ENCODE measurements at places on chromosomes 5 and 9.

DNA sequence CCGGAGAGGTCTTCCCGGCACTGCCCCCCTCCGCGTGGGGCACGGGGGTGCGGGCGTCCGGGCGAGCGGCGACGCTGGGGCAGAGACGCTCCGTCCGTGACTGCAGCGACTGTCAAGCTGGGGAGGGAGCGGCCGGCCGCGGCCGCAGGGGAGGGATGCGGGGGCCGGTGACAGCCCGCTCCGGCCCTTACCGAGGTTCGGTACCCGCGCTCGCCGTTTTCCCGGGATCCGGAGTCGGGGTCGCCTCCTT, 400 bp downstream of the KDM4C start:
- DNase-seq, result no peak

DNA sequence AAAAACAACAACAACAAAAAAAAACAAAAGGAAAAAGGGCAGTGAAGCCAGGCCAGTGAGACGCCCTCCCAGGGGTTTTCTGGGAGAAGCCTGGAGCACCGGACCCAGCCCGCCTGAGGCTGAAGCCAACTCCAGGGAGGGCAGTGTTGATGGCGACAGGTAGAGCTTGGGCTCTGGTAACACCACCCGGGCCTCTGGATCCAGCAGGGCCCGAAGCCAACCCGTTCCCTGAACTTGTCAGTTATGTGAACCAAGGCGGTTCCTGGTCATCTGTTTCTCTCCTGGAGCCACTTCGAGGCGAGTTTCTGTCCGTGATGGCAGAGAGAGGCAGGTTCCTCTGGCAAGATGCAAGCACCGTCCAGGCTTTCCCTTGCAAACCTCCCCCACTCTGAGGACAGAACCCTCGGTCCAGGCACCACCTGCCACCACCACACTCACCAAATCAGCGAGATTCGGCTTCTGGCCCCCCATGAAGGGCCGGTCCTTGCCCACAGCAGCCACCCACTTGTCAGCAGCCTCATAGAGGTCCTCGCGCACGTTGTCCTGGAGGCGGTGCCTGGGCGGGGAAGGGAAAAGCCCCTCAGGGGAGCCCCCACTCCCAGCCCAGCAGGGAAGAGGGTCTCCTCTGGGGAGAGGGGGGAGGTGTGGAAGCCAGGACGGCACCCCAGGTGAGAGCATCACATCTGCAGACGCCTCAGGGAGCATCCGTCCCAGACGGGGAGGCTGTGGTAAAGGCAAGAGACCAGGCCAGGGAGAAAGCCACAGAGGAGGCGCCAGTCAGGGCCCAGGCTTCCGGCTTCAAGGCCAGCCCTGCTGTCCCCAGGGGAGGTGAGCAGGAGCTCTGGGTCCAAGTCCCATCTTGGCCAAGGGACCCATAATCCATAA, 5.4 kb downstream of the PTGES2 start:
- no peak for DNase-seq

DNA sequence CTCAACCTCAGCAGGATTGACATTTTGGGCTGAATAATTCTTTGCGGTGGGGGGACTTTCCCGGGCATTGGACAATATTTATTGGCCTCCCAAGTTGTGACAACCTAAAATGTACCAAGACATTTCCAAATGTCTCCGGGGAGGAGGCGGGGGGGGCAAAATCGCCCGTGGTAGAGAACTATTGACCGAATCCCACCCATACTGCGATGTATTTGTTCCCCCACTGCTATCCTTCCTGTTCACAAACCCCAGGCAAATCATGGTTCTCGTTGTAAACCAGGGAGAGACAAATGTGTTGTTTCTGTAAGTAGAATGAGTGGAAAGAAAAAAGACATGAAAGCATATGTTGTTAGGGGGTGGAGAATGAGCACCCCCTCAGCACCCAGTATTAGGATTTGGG, 141.9 kb downstream of the PSAT1 start:
- DNase-seq, result no peak

GRCh38 chr5:14998491-14998890, 126.9 kb upstream of the ANKH start:
- DNase-seq, result no peak

- no peak for DNase-seq
Measured at GRCh38 chr9:133237035-133237731, 28.1 kb upstream of the OBP2B start.

DNA sequence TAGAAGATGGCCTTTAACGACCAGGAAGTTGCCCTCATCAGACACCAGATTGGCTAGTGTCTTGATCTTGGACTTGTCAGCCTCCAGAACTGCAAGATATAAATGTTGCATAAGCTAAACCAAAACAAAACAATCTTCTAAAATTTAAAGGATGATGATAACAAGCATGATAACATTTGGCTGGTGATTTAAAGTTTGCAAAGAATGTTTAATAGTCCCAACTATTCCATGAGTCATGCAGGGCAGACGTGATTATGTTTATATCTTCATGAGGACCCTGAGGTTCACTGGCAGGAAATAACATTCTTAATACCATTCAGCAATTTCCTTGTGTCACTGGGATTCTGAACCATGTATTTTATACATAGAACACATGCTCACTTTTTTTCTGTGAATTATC, 319.8 kb downstream of the HCN1 start:
- no peak for DNase-seq

GRCh38 chr5:146528236-146528635, 12.2 kb upstream of the GPR151 start:
- peak; percentile 41 for DNase-seq

DNA sequence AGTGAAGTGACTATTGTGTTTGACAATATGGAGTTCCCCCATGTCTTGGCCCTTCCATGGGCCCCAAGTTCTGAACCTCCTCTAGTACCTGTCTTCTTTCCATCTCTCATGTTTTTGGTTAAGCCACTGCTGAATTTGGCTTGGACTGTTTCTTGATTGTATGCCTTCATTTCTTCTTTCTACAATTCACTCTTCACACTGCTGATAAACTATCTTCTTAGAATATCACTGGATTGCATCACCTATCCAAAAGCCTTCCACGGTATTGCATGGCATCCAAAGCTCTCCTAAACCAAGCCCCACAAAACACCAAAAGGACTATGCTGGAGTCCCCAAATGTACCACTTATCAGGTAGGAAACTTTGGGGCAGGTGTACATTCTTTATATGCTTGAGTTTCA, 4.3 kb upstream of the POC5 start:
- DNase-seq, result no peak

DNA sequence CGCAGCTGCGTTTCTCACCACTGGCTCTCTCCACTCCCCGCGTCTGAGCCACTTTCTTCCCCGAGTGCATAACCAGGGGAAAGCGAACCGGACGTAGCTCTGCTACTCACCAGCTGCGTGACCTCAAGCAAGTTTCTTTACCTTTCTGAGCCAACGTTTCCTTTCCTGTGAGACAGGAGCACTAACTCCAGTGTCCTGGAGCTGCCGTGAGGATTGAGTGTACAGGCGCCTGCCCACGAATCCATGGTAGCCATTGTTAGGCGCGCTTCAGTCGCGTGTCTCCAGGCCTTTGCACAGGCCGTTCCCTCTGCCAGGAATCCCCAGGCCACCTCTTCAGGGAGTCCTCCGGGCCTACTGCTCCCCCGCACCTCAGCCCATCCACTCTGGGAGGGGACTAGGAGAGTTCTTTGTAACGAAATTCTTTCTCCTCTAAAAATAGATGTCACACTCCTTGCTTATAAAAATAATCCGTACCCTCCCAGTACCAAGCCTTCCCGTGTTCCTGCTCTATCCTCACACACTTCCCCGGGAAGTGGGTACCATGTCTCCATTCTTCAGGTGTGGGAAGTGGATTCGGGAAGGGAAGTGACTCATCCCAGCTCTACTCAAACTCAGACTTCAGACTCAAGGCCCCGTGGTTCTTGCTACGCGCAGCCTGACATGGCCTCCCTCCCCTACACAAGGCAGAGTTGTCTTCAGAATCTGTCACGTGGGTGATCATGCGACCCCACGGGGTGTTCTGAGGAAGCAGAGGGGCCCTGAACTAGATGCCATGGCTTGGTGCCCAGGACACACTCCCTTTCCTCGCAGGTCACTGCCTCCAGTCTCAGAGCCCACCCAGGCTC, 16.1 kb upstream of the CRB2 start:
- no peak for DNase-seq

- no peak for DNase-seq
Measured at GRCh38 chr5:66966439-66966838, 230.2 kb downstream of the CD180 start.
